Hematopoietic multipotent progenitor cell treated with erythropoietin and hydrocortisone succinate and interleukin-3 and kit ligand, for 6 days (in vitro differentiated cells): ENCODE measurements at places on chromosomes 5 and 9.

GRCh38 chr5:154189256-154189818, 1.2 kb upstream of the GALNT10 start:
- DNase-seq: no peak

DNA sequence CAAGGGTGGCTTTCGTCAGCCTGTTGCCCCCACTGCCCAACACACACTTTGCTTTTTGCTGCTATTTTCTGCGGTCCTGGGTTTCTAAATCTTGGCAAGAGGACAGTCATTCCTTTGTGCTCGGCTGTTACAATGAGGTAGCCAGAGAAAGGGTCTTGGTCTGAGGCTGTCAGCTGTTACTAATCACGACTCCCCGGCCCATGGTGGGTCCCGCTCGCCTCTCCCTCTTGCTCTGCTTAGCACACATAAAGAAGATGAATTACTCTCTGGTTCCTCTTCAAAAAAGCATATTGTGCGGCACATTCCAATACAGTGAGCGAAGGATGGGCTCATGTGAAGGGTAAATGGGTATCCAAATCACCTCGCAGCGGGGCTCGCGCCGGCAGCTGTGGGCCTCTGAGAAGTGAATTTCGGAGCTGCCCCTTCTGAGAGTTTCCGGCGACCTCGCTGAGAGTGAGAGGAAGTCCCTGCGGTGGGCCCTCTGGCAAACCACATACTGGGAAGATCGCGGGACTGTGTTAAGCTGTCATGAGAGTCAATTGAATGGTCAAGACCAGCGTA, 56.0 kb downstream of the SLC1A3 start:
- DNase-seq: no peak

GRCh38 chr5:118968406-118968911, 19.9 kb downstream of the DTWD2 start:
- DNase-seq: no peak

GRCh38 chr9:85730916-85731630, 10.7 kb downstream of the AGTPBP1 start:
- no peak for DNase-seq

- DNase-seq: no peak
Measured at GRCh38 chr9:123007269-123007668, 26.2 kb upstream of the GPR21 start.

DNA sequence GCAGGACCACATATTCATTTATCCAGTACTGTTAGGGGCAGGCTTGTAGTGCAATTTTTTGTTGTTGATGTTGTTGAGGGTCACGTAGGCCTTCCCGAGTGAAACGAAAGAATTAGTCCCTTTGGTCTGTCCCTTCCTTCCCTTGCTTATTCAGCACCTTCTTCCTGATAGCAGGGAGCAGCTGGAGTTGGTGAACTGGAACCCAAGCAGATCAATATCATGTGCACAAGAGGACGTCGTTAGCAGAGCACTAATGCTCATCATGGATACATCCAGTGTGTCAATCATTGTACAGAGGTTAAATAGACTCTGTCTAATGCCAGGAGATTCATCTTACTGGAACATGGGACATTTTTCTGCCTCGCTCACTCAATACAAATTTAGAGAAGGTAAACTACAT, 33.0 kb upstream of the MAP1B start:
- DNase-seq: no peak

DNA sequence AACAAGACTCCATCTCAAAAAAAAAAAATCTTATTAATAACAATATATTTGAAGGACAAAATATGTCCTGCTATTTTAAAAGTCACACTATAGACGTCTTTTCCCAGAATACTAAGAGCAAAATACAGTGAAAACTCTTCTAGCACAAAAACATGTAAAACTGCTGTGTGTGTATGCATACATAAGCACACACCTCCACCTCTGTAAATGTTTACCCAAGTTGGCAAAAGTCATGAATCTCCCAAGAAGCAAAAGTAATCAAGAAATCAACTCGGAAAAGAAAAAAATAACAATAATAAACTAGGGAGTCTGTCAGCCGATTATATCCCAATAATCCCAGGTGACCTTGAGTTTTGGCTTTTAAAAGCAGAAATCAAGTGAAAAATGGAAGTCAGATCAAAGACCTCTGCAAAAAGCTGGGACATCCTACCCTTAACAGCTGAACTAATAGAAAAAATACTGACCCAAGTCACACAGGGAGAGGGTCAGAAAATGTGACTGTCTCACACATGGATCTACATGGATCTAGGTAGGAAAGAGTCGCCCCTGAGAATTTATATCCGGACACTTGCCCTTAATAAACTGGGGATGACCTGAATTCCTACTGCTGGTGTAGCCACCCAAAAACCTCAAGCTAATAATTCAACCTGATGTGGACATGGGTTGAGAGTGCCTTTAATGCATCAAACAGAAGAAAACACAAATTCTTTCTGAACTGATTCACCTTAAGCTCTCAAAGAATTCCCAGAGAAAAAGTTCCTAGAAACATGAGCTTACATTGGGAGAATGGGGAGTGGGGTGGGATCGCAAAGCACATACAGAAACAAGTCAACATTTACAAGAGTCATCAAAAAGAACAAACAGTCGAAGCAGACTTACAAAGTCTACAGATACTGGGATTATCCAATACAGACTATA, 29.9 kb downstream of the LPAR1 start:
- DNase-seq: no peak

- DNase-seq: no peak
Measured at GRCh38 chr9:120289990-120290975, 289.7 kb downstream of the CDK5RAP2 start.

DNA sequence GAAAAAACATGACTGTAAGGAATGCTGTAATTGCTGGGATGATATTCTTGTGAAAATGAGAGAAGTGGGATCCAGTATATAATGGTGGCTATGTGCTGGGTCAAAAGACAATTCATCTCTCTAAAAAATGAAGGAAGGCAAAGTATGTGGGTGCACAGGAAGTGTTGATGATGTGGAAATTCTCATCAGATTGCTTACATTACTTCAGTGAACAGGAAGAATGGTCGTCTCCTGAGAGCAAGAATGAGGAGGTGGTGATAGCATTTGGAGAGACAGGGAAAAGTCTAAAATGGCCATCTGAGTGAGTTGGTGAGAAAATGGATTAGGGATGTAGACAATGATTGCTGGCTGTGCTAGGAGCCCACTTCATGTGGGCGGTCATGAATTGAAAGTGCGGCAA, 253.5 kb upstream of the NREP start:
- DNase-seq: no peak

- no peak for DNase-seq
Measured at GRCh38 chr5:103758996-103759395, 196.4 kb upstream of the NUDT12 start.
